ENCODE measurements at places on chromosomes 2 and 18.
A peak's percentile ranks its signal among the peaks of the same experiment; 100 is the strongest.

GRCh38 chr2:167992278-167992677 lies 255.1 kb downstream of the STK39 start:
- no peak for DNase-seq

DNA sequence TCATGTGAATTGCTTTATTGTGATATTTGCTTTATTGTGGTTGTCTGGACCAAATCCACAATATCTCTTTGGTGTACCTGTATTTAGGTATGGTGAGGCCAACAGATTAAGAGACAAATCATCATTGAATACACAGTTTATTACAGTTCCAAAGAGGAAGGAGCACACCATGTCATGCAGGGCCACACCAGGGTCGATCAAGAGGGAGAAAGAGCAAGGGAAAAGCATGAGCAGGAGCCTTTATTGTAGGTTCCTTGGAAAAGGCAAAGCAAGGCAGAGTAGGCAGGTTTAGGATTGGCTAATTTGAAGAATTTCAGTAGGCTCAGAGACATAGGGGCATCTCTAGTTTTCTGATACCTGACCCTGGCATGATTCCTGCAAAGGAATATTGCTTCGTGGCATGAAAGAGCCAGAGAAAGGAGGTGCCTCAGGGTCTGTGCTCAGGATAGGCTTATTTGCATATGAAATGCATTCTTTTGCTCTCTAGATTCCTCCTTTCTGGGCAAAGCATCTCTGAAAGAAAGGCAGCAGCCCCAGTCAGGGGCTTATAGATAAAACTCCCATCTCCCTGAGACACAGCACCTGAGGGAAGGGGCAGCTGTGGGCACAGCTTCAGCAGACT lies 214.2 kb upstream of the ERBB4 start:
- DNase-seq, result no peak

- no peak for DNase-seq
Measured at GRCh38 chr18:63079114-63079513, 240.5 kb downstream of the BCL2 start.

DNA sequence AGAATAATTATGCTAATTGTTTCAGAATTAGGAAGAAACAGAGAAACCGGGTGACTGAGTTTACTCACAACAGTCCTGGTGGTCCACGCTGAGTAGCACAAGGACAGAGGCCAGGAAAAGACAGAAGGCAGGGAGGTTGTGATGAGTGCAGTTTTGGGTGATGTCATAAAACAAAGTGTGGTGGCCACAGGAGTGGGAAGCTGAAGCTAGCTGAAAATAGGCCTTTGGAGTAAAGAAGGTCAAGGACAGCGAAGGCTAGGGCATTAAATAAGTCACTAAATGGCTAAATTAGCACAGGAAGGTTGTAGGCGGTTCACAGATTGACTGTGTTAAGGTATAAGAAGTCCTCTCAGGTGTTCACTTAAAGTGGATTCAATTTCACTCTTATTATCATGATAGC lies 120.9 kb upstream of the TTN start:
- DNase-seq, result no peak

DNA sequence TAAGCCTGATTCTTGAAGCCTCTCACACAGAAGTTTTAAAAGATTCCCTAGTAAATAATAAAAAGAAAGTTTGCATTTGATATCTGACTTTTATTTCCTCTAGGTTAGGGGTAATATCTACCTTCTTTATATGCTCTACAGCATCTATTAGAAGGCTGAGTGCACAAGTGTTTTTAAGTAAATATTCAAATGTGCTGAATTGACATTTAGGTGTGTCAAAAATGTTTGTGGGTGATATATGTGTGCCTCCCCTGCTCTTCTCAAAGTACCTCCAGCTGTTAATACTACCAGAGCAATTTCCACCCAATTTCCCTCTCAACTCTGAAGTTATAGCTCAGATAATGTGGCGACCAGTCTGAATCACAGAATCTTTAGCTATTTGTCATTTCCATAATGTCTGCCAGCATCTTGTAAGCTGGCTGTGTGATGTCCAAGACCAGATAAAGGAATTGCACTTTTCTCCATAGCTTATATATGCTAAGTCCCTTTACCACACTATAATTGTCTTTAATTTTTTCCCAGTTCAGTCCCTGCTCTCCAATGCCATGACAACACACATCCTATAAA lies 24.4 kb upstream of the ERMN start:
- no peak for DNase-seq

DNA sequence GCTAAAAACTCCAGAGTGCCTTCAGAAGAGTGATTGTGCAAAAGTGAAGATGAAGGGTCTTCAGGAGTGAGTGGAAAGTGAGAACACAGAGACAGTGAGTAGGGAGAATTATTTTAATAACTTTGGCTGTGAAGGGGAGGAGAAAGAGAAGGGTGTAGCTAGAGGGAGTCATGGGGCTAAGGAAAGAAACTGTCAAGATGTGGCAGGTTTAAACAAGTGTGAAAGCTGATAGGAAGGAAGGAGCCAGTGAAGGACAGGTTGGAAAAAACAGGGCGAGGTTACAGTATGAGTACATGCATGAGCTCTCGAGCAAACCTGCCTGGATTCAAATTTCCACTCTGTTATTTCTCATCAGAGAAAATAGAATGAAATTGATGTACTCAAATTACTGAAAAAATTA lies 17.8 kb downstream of the IL1F10 start:
- no peak for DNase-seq

DNA sequence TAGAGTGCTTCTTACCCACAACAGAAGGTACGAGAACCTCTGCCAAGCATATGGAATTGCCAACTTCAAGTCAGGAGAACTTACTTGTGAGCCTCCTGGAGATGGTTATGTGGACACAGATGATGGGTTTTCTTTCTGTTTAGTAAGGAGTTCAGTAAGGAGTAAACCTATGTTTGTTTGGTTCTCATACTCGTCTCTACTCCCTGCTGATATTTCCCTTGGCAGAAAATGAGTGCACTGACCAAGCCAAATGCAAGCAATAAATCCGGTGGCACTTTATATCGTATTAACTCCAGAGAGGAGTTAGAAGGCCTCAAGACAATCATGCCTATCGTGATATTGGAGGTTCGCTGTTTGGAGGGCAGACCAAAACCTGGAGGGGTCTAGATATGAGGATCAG lies 83.2 kb upstream of the CYP1B1 start:
- DNase-seq, result no peak

GRCh38 chr2:37326866-37327634 lies 2.4 kb upstream of the PRKD3 start:
- DNase-seq, result no peak

DNA sequence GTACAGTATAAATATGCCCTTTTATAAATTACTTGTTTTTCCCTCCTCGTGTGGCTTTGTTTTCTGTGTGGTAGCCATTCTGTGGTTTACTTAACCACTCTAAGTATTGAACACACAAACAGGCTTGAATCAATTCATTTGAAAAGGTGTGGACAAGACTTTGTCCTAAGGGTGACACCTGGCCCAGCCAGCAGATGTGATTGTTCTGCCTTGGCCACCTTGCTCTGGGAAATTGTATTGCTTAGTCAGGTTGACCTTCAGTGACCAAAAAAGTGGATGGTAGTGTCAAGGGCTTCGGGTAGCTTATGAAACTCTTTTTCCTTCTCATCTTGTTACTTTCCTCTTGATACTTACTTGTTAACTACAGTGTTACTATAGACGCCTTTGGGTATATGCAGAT lies 61.9 kb downstream of the DGKD start:
- DNase-seq, result peak; percentile 20

- DNase-seq, result no peak
Measured at GRCh38 chr2:29991086-29991485, 69.7 kb upstream of the ALK start.

- DNase-seq, result no peak
Measured at GRCh38 chr2:65199166-65199565, 28.5 kb upstream of the ACTR2 start.

DNA sequence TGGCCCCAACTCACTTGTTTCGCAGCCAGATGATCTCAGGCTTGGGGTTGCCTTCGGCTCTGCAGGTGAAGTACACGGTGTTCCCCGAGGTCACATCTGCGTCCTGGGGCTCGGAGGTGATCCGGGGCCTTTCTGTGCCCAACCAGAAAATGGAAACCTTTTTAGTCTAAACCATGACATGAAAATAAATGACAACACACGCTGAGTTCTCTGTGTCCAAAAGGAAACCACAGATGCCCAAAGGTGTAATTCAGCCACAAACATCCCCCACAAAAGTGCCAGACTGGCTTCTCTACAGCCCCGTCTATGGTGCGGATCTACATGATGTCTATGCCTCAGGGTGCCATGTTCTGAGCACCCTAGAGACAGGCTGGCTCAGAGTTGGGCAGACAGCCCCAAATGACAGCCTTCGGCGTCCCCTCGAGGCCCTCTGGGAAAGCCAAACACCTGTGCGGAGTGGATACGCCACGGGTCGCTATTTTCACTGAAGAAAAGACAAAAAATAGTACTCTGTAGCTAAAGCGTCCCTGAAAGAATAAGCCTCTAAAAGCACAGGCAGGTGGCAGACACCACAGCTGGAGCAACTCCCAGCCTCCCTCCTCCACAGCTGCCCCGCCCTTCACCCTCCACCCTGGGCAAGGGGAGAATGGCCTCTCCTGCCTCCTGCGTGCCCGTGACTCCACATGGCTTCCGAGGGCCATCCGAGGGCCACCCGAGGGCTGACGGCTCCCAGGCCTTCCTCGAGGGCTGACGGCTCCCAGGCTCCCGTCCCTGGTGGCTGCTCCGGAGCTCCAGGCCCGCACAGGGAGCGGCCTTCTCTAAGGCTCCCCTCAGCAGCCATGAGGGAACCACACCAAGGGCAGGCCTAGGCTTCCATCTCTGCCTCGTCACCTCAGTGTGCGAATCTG lies 67.1 kb downstream of the PXDN start:
- no peak for DNase-seq

GRCh38 chr18:11992096-11992790 lies 10.9 kb downstream of the IMPA2 start:
- no peak for DNase-seq

DNA sequence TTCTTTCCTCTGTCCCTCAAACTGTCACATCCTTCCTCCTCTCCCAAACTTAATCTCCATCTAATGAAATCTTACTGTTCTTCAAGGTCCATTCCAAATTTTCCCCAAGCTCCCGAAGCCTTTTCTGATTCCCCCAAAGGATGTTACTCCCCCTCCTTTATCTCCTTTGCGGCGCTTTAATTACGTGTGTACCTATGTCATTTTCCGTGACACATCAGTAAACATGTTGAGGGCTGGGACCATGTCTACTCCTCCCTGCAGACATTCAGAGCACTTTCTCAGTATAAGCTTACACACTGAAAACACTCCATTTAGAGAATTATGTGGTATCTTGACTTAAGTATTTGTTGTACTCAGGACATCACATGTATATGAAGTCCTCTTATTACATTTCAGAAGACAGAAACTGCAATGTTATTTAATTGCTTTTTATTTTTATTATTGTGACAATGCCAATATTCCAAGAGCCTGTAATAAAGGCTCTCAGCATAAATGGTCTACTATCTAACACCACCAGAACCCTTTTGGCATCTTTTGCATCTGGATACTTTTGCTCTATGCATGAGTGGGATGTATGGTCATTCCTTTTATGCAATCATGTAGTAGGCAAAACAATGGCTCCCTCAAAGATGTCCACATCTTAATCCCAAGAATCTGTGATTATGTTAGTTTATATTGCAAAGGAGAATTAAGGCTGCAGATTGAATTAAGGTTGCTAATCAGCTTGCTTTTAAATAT lies 1.8 kb downstream of the NMI start:
- DNase-seq, result no peak

- no peak for DNase-seq
Measured at GRCh38 chr2:36087344-36087743, 268.2 kb upstream of the CRIM1 start.

GRCh38 chr2:154195644-154196195 lies 324.0 kb downstream of the GALNT13 start:
- DNase-seq, result peak; percentile 32

DNA sequence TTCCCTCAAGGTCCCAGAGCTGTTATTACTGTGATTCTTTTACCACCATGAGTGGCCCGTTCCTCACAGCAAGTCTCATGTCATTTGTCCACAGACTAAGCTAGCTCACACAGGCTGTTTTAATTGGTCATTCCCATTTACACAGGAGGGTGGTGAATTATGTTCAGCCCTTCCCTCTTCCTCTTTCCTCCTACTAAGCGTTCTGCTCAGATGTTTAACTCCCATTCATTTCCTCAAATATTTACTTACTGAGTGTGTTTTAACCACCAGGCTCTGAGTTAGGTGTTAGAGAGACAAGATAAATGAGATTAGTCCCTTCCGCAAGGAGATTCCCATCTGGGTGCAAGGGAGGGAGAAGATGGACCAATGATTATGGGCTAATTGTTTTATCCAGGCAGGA lies 403.6 kb upstream of the ACVR2A start:
- DNase-seq, result no peak

DNA sequence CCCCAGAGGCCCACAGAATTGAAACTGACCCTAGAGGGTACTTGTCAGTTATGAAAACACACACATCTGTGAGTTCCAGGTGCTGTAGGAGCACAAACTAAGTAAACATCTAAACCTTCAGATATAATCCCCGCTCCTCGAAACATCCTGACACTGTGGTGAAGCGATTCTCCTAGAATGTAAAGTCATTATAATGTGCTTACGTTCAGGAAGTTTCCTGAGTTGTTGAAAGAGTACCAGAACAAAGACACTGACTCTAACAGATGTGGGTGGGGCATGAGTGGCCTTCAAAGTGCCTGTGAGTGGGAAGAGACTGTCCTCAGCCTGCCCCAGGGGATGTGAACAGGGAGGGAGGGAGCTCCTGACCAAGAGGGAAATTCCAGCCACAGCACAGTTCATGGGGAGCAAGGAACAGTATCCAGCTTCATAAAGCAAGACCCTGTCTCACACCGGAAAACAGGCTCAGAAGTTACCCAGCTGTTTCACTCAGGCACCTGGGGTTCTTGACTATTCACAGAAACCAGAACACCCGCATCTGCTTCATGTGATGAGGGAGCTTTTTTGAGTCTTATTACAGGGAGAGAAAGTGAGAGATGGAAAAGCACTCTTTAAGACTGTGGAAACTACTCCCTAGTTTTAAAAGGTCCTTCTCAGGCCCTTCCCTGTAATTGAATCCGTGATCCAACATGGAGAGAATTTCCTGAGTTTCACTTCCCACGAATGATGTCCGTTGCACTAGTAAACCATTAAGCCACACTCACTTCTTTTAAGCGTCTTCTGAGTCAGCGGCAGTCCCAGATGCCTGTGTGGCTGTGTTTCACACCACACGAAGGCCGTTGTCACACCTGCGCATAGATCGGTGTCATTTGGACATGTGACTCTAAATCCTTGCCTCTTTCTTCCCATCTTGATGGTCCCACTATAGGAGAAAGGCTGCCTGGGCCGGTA lies 88.6 kb upstream of the EML6 start:
- DNase-seq, result no peak

- no peak for DNase-seq
Measured at GRCh38 chr2:196205011-196205766, 33.8 kb upstream of the STK17B start.

- no peak for DNase-seq
Measured at GRCh38 chr2:134290358-134290757, 36.5 kb downstream of the MGAT5 start.

- DNase-seq, result no peak
Measured at GRCh38 chr2:210392469-210392881, 77.5 kb upstream of the MYL1 start.

- no peak for DNase-seq
Measured at GRCh38 chr18:23166891-23167541, 31.7 kb downstream of the CABLES1 start.

GRCh38 chr18:66749481-66750035 lies 145.7 kb upstream of the CDH19 start:
- DNase-seq, result no peak

All from NCI-H774 (cell line).